Activated CD4-positive, CD25-positive, alpha-beta regulatory T cell (primary cell): ENCODE measurements at places on chromosomes 16 and 17.

GRCh38 chr16:17622366-17622765 lies 151.6 kb upstream of the XYLT1 start:
- no peak for DNase-seq

DNA sequence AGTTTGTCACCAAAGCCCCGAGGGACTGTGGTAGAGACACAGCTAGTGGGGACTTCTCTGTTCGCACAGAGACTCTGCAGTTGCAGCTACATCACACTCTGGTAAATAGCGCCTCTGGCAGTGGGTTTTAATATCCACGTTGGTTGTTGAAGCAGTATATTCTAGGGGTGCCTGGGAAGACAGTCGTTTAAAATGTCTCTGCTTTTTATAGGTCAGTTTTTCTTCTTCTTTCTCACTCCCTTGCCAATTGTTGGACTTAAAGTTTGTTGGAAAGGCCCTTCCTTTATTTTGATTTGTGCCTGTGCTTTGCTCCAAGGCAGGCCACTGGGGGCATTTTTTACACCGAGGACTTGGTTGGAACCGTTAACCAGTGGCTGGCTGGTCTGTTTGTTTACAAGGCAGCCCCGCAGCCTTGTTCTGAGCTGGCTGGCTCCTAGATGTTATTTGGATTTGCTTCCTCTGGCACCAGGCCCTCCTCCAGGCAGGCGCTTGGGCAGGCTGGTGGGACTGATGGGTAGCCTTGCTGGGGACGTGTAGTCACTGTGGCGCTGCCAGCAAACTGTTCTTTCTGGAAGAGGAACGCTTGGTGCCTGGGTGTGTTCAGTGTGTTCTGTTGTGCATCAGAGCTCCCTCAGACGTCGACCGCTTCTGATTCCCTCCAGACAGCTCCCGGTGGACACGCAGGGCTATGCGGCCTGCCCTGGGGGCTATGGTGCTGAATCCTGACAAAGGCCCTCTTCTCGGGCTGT lies 218.2 kb upstream of the CHMP6 start:
- no peak for DNase-seq

DNA sequence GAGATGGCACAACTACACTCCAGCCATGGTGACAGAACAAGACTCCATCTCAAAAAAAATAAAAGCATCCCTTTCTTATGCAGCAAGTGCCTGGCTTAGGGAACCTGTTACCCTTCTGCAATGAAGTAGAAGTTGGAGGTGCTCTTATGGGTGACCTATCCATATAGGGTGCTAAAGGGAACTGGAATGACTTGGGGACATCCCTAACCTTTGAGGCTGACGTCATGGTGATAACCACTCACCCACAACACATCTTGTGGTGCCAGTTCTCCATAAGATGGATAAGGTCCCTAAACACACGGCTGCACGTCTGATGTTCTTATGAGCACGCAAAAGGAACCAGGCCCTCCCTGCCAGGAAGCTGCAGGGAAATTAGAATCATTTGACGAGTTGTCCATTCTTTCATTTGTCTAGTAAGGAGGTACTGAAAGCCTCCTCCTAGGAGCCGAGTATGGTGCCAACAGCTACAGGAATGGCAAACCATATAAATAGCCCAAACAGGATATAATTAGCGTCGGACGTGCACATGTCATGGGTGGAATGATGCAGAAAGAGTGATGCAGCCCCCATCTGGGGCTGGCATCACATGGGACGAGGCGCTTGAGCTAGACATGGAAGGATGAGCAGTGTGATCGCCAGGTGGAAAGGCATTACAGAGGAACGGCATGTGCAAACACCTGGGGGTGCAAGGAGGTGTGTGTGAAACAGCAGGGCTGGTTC lies 52.5 kb downstream of the ARHGAP27 start:
- no peak for DNase-seq

GRCh38 chr16:82641336-82641984 lies 14.7 kb downstream of the CDH13 start:
- DNase-seq, result no peak

DNA sequence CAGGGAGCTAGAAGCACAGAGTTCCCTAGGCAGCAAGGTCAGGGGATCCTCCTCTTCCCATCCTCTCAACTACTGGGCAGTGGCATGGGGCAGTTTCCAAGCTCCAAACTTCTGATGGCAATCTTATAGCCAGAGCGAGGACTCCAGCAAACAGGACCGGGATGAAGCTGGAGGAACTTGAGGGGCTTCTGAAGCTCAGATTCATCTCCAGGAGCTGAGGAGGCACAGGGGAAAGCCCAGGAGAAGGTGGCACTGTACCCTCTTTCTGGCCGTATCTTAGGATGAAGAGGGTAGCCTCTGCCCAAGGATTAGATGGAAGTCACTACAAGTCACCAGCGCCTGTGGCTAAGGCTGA lies 50.0 kb upstream of the RPL38 start:
- DNase-seq, result no peak

GRCh38 chr17:66829386-66829864 lies 5.5 kb upstream of the CACNG5 start:
- no peak for DNase-seq
